ENCODE measurements at places on chromosomes 2 and 18.

GRCh38 chr2:174844295-174844708 lies 80.0 kb upstream of the CHRNA1 start:
- H3K4me3 ChIP-seq, result no peak overlapping the region
- no peaks in the 10 kb centered on the region for H3K27me3 ChIP-seq
- H3K36me3 ChIP-seq, result no peaks in the 10 kb centered on the region
- no peak for DNase-seq

- no peaks in the 10 kb centered on the region for H3K27me3 ChIP-seq
- DNase-seq, result no peak
- H3K36me3 ChIP-seq, result peaks cover 18% of the 10 kb centered on the region
- H3K4me3 ChIP-seq, result no peak overlapping the region
These were observed 59.4 kb downstream of the ANKMY1 start for GRCh38 chr2:240498171-240498957.

DNA sequence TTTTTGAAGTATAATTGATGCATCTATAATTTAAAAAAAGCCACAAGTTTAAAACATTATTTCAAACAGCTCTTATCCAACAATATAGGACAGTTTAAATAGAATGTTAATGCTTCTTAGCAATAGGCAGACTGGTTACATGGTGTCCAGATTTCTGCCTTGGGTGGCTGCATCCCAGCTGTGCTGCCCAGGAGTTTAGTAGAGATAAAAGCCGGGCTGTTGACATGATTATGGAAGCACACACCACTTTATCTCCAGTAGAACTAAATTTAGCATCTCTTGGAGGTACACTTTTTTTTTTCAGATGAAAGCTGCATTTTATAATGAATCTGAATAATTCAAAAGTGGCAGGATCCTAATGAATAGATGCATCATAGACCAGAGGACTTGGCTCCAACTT lies 309.7 kb downstream of the PLCL1 start:
- no peak overlapping the region for H3K27ac ChIP-seq
- no peaks in the 10 kb centered on the region for H3K4me1 ChIP-seq
- H3K27me3 ChIP-seq, result no peaks in the 10 kb centered on the region

- H3K36me3 ChIP-seq, result no peaks in the 10 kb centered on the region
- no peaks in the 10 kb centered on the region for H3K27me3 ChIP-seq
- H3K4me1 ChIP-seq, result no peaks in the 10 kb centered on the region
These were observed 40.9 kb upstream of the CCDC88A start for GRCh38 chr2:55460562-55460961.

GRCh38 chr2:195636890-195637289 lies 20.1 kb upstream of the SLC39A10 start:
- no peaks in the 10 kb centered on the region for H3K4me1 ChIP-seq
- no peak for DNase-seq
- H3K27ac ChIP-seq, result no peak overlapping the region
- H3K36me3 ChIP-seq, result no peaks in the 10 kb centered on the region
- no peak overlapping the region for H3K4me3 ChIP-seq

DNA sequence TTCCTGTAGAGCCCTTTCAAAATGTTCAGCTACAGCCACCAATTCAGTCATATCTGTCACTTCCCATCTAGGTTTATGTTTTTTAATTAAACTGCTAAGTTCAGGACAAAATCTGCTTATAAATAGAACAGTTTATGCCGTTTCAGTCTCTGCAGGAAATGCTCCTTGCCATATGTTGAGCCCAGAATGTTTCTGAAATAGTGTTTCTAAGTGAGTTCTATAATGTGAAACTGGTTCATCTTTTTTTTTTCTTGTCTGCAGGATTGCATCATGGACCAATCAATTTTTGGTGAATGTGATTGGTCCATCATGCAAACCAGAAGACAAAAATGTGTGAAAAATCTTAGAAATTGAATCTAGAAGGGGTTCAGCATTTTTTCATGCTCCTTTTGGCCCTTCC lies 30.2 kb upstream of the RHOB start:
- H3K4me1 ChIP-seq, result no peaks in the 10 kb centered on the region
- no peaks in the 10 kb centered on the region for H3K36me3 ChIP-seq
- no peak overlapping the region for H3K27ac ChIP-seq
- no peak overlapping the region for H3K4me3 ChIP-seq

GRCh38 chr2:231219289-231219688 lies 20.9 kb downstream of the ARMC9 start:
- no peaks in the 10 kb centered on the region for H3K4me1 ChIP-seq
- no peak overlapping the region for H3K4me3 ChIP-seq
- DNase-seq, result no peak
- no peaks in the 10 kb centered on the region for H3K36me3 ChIP-seq
- no peaks in the 10 kb centered on the region for H3K27me3 ChIP-seq

DNA sequence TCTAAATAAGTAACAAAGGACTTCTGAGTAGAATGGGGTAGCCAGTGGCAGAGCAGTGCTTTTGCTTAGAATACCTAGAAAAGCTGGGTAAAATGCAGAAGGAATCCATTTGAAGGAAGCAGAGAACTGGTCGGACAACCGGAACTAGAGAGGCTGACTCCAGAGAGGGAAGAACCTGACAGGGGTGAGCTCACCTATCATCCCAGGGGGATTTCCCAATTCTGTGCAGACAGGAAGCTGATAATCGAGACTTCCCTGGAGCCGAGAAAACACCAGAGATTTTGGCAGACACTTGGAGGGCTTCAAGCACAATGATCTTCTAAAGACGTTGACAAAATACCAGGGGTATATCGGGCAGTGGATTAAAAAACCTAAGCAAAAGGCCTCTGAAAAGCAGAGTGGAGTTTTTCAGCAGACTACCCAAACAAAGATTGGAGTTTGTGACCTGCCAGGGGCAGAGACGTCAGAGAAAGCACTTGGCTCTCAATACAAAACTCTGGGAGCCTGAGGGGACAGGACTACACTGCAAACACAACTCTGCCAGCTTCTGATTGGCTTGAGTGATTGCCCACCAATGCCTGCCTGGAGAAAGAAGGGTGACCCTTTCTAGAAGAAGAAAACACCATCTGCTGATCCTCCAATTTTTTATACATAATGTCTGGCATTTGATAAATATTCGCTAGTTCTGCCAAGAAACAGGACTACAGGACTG lies 67.5 kb upstream of the TTN start:
- H3K4me1 ChIP-seq, result no peaks in the 10 kb centered on the region
- no peak overlapping the region for H3K4me3 ChIP-seq
- no peaks in the 10 kb centered on the region for H3K36me3 ChIP-seq
- DNase-seq, result no peak
- H3K27me3 ChIP-seq, result no peaks in the 10 kb centered on the region

DNA sequence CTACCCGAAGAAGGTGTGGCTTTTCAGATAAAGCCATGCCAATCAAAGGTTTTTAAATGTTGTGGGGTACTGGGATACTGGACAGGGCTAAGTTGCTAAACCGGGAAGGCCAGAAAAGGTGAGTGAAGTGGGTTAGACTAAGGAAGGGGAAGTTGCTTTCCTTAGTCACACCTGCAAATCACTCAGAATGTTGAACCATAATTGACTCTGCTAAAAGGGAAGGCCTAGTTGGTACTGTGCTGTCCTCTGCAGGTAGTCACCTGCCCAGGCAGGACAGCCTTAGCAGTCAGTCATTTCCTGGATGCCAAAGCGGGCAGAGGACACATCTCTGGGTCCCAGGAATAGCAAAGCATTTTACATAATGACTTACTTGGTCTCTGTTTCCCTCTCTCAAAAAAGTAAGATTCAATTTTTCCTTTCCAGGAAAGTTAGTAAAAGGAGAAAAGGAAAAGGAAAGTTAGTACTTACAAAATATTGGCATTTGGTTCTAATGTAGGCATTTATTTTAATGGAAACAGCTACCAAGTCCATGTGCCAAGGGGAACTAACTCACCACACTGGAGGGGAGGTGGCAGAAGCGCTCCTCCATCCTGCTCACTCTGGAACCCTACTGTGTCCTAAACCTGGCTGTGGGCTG lies 60.3 kb downstream of the RFTN2 start:
- no peak for DNase-seq
- no peaks in the 10 kb centered on the region for H3K36me3 ChIP-seq
- H3K27me3 ChIP-seq, result no peaks in the 10 kb centered on the region
- peaks cover 4% of the 10 kb centered on the region for H3K4me1 ChIP-seq
- H3K27ac ChIP-seq, result no peak overlapping the region
- H3K4me3 ChIP-seq, result no peak overlapping the region

DNA sequence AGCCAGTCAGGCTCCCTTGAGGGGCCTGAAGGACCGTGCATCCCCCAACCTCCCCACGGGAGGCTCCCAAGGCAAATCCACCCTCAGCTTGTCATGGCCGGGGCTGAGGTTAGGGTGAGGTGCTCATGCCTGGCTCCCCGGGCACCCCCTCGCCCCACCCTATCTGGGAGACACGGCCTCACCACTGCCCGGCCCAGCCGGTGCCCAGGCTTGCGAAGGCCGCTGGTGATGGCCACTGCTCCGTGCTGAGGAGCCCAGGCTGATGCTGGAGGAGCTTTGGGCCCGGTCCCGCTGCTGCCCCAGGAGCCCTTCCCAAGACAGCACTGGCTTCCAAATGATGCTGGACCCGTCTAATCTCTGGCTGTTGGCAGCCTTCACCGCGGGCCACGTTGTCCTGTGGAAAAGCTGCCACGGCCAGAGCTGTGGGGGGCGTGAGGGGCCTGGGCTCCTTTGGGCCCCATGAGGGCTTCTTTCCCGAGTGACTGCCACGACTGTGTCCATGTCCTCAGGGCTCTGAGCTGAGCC lies 135.7 kb upstream of the CTDP1 start:
- no peaks in the 10 kb centered on the region for H3K4me1 ChIP-seq
- H3K27me3 ChIP-seq, result no peaks in the 10 kb centered on the region
- no peaks in the 10 kb centered on the region for H3K36me3 ChIP-seq

DNA sequence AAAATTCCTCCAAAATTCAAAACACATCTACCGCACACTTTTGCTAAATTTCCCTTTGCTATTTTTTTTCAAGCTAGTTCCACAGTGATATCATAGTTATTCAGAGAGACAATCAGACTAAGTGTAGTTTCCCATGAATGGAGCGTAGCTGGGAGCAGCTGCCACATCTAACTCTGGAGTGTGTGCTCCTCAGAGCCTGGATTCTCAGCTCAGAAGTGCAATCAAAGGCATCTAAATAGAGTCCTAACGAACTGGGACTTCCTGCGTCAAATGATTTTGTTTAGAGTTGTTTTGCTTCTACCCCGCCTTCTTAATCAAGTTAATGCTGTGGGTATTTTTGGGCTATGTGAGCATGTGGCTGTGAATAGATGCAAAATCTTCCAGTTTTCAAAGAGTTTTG lies 160.3 kb downstream of the TMEM18 start:
- H3K36me3 ChIP-seq, result no peaks in the 10 kb centered on the region
- H3K27ac ChIP-seq, result no peak overlapping the region
- no peaks in the 10 kb centered on the region for H3K4me1 ChIP-seq
- no peak for DNase-seq
- H3K27me3 ChIP-seq, result no peaks in the 10 kb centered on the region

DNA sequence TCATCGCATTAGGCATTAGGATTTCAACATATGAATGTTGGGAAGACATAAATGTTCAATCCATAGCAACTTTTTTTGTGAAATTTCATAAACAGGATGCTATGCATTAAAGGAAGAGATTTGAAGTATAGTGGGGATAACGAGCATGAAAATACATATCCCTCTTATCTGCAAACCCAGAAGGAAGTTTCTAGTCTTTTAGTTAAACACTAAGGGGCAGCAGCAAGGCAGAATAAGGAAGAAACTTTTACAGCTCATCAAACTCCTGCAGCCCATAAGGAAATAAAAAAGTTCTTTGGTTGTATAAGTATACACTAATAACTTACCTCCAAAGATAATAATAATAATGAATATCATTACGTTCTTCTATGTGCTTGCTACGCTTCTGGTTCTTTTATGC lies 81.5 kb downstream of the CD226 start:
- H3K4me3 ChIP-seq, result no peak overlapping the region
- no peak for DNase-seq
- no peak overlapping the region for H3K27ac ChIP-seq

- no peaks in the 10 kb centered on the region for H3K27me3 ChIP-seq
- no peak overlapping the region for H3K27ac ChIP-seq
- H3K4me1 ChIP-seq, result no peaks in the 10 kb centered on the region
These were observed 215.4 kb upstream of the NRXN1 start for GRCh38 chr2:51247252-51247805.

GRCh38 chr2:164839914-164840457 lies 1.6 kb downstream of the COBLL1 start:
- no peaks in the 10 kb centered on the region for H3K4me1 ChIP-seq
- no peak overlapping the region for H3K4me3 ChIP-seq
- H3K27ac ChIP-seq, result no peak overlapping the region
- peaks cover 5% of the 10 kb centered on the region for H3K27me3 ChIP-seq

DNA sequence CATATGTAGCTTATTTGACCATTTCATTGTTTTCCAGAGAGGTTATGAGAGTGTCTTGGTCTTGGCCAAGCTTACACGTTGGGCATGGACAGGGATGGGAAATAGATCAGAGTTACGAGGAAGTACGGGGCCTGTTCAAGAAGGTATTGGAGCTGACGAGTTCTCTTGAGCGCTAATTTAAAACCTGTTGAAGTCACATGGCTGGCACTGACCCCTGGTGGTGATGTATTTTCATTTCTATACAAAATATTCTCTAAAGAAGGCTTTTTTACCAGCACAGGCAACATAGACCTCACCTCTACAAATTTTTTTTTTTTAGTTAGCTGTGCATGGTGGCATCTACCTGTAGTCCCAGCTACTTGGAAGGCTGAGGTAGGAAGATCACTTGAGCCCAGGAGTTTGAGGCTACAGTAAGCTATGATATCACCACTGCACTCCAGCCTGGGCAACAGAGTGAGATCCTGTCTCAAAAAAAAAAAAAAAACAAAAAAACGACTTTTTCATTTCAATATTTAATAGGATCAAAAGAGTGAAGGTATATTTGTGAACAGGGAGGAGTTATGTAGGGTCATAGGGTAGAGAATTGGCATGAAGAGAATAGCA lies 19.6 kb downstream of the UGP2 start:
- peaks cover 4% of the 10 kb centered on the region for H3K4me1 ChIP-seq
- H3K27ac ChIP-seq, result no peak overlapping the region
- no peaks in the 10 kb centered on the region for H3K27me3 ChIP-seq
- peaks cover 32% of the 10 kb centered on the region for H3K36me3 ChIP-seq

GRCh38 chr2:29113027-29113686 lies 2.1 kb upstream of the CLIP4 start:
- H3K27ac ChIP-seq, result no peak overlapping the region
- no peak for DNase-seq
- H3K27me3 ChIP-seq, result no peaks in the 10 kb centered on the region
- peaks cover 11% of the 10 kb centered on the region for H3K4me1 ChIP-seq

DNA sequence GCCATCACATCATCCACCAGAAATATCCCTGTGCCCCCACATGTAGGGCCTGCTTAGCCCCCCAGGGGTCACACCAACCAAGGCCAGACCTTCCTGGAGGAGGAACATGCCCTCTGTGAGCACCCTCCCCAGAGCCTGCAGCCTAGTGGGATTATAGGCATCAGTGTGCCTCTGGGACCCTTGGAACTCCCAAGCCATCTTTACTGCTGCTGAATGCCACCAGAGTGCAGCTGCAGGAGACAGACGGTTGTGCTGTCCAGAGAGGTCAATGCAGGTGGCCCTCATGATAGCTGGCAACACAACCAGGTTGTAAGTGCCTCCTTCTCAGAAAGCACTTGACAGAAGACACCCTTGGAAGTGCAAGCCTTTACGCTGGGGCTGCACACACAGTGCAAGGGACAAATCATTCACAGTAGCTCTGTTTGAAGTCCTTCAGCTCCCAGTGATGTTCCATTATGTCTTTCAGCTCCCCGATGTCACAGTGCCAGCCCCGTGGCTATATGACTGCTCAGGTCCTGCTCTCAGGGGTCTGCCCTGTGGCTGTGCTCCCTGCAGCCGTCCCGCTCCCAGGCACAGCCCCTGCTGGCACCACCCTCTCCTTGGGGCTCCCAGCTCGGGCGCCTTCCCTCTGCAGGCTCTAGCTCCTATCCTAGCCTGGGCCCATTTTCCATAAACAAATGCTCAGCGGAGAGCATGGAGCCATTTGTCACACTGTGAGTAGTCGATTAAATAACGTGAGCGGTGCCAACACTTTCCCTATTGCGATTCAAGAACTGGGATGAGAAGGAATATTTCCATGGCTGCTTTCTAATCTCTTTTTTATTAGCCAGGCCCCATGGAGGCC lies 65.1 kb downstream of the EDAR start:
- no peak overlapping the region for H3K4me3 ChIP-seq
- no peak for DNase-seq
- H3K36me3 ChIP-seq, result no peaks in the 10 kb centered on the region
